Neural crest cell (in vitro differentiated cells): ENCODE measurements at places on chromosomes 12 and 14.
A peak's percentile ranks its signal among the peaks of the same experiment; 100 is the strongest.

DNA sequence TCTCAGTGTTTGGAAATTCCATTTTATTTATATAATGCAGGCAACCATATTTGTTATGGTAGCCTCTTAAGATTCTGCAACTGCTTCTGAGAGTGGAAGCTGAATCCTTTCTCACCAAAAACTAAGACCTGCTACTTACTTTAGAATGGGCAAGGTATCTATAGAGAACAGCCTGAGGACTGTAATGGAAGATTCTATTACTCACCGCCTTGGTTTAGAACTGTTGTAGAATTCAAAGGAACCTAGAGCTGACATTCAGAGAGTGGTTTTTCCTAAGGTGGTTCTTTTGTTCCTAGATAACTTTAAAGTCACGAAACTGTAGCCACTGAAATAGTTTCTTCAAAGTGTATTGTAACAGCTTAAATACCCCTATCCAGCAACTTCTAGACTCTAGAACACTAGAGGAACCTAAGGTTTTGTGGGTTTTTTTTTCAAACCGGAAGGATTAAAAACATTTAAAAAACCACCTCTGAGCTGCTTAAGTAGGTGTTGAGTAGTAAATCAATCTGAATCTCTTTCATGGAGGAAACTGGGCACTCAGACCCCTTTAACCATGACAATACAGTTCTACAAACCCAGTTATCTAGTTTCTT is 4.2 kb downstream of the TDP1 start:
- DNase-seq: no peak

DNA sequence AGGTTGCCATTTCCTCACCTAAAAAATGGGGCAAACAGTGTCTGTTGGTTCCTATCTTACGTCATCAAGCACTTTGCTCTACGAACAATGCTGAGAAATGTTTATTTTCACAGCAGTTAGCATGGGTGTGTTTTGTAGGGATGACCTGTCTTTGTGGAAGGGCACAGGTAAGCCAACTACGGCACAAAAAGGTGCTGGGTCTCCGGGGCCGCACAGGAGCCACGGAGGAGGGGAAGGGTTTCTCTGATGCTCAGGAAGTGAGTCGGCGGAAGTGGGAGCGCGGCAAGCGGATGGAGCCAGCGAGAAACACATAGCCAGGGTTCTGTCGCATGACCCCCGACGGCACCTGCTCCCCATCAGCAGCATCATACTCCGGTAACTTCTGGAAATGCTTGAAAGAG is 65.6 kb upstream of the TCL1B start:
- no peak for DNase-seq

- peak; percentile 46 for DNase-seq
Measured at GRCh38 chr14:50531595-50532501, 521 bp downstream of the MAP4K5 start.

DNA sequence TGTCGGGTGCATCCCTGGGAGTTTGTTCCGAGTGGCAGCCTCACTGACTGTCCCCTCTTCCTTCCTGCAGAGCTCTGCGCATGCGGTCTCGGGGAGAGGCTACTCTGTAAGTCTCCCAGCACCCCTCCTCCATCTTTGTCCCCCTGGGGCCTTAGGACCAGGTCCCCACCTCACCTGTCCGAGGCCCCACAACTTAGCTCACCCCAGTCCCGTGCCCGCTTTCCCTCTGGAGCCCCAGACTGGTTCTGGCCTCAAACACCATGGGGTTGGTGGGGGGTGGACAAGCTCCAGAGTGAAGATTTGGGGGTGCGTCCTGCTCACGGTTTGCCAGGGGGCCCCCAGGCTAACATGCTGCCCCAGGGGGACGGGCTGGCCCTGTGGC is 37.9 kb downstream of the FBRSL1 start:
- no peak for DNase-seq

- peak; percentile 48 for DNase-seq
Measured at GRCh38 chr12:57111031-57111734, at the start of gene STAT6. TSS of gene STAT6 (minus strand) at chr12:57111362. CDS start at chr12:57108278, 3,084 bp downstream.

DNA sequence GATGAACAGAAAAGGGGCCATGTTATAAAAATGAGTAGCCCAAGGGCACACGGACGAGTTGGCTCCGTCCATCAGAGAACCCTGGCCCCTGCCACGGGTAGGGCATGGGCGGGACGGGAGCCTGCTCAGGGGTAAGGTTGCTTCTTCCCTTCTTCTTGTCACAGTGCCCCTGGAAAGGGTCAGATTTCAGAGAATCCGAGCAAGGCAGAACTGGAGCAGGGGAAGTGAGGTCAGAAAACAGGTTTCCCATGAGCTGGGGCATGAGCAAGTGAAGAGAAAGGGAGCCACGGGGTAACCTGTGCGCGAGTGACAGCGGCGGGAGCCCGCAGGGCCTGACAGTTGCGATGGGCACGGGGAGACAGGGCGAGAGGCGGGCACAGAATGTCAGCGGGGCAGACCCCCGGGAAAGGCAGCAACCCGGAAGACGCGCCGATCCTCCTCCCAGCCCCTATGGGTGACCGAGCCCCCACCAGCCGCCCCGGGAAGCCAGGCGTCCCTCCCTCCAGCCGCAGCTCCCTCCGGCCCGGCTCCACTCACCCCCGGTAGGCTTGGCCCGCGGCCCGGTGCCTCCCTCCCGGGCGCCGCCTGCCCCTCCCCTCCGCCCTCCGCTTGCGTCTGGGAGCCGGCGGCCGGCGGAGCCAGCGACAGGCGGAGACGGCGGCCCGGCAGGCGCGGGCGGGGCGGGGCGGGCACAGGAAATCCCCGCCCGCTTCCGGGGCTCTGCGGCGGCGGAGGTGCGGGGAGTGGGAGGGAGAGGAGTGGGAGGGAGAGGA is at the start of gene ZNF641:
Gene ZNF641 (minus strand): TSS at position 671 of the 773 bp plus-strand sequence. CDS start 2,829 bp downstream, outside the sequence.
- DNase-seq: no peak
